Bladder microvascular endothelial cell (primary cell): ENCODE measurements at places on chromosomes 1 and 21. TPM values are rescaled to one million over a fixed set of nuclear protein-coding genes. Genes with fewer than 3 reads are reported as not detected.

PDIK1L gene
- 3.2 and 4.2 TPM in 2 replicates for total RNA-seq

PGBD5 gene
- total RNA-seq: 0.16 and 0.25 TPM in 2 replicates

TXNIP gene
- 84.7 and 158 TPM in 2 replicates for total RNA-seq

RXFP4 gene
- total RNA-seq: 0.06 and 0.16 TPM in 2 replicates

RGS7 gene
- total RNA-seq: 0.69 TPM in 1 of 2 replicates, not detected in the other

AMY1B gene
- total RNA-seq: not detected in 2 replicates

KHDRBS1 gene
- total RNA-seq: 50.5 and 93.7 TPM in 2 replicates

GCSAML gene
- under 0.01 TPM in 1 of 2 replicates, not detected in the other for total RNA-seq

HOOK1 gene
- 0.19 TPM in 1 of 2 replicates, not detected in the other for total RNA-seq

TLR5 gene
- total RNA-seq: 0.06 and 0.16 TPM in 2 replicates

LCE1C gene
- total RNA-seq: not detected in 2 replicates

TSPEAR gene
- total RNA-seq: 0.19 TPM in 1 of 2 replicates, not detected in the other

LSM10 gene
- total RNA-seq: 5.3 and 11.0 TPM in 2 replicates

SERTAD4 gene
- total RNA-seq: 1.8 and 2.6 TPM in 2 replicates

AMY2A gene
- total RNA-seq: not detected in 2 replicates

ELF3 gene
- under 0.01 and 0.13 TPM in 2 replicates for total RNA-seq

TRAF5 gene
- 7.9 and 25.0 TPM in 2 replicates for total RNA-seq

FAM131C gene
- total RNA-seq: under 0.01 TPM in 1 of 2 replicates, not detected in the other

HCRTR1 gene
- total RNA-seq: 0.65 and 5.2 TPM in 2 replicates

RYR2 gene
- total RNA-seq: under 0.01 and 0.06 TPM in 2 replicates

PRKAB2 gene
- 4.2 and 7.7 TPM in 2 replicates for total RNA-seq

ITLN1 gene
- not detected in 2 replicates for total RNA-seq

THAP3 gene
- 18.4 and 19.8 TPM in 2 replicates for total RNA-seq

FOXD2 gene
- under 0.01 and 0.06 TPM in 2 replicates for total RNA-seq

LCE2C gene
- total RNA-seq: not detected in 2 replicates

SLC1A7 gene
- not detected in 2 replicates for total RNA-seq

CTBS gene
- 2.3 and 7.8 TPM in 2 replicates for total RNA-seq

RLF gene
- 11.2 and 25.4 TPM in 2 replicates for total RNA-seq

CHIA gene
- not detected in 2 replicates for total RNA-seq

IKBKE gene
- total RNA-seq: 6.5 and 35.0 TPM in 2 replicates

HSD3B1 gene
- not detected in 2 replicates for total RNA-seq

CCDC185 gene
- not detected in 2 replicates for total RNA-seq

E2F2 gene
- total RNA-seq: 1.9 and 2.8 TPM in 2 replicates

FGR gene
- 0.06 and 0.49 TPM in 2 replicates for total RNA-seq

FOXJ3 gene
- 13.4 and 41.2 TPM in 2 replicates for total RNA-seq

INAVA gene
- 0.16 TPM in 1 of 2 replicates, not detected in the other for total RNA-seq

BSND gene
- total RNA-seq: not detected in 2 replicates

TMEM61 gene
- total RNA-seq: 0.06 TPM in 1 of 2 replicates, not detected in the other

S100A7 gene
- total RNA-seq: not detected in 2 replicates

STUM gene
- under 0.01 and 0.57 TPM in 2 replicates for total RNA-seq

NR1I3 gene
- not detected in 2 replicates for total RNA-seq

CASQ1 gene
- total RNA-seq: not detected in 2 replicates

TRIM62 gene
- total RNA-seq: 0.97 and 2.6 TPM in 2 replicates

TSPAN1 gene
- 0.49 TPM in 1 of 2 replicates, not detected in the other for total RNA-seq

CLDN17 gene
- not detected in 2 replicates for total RNA-seq

COL11A1 gene
- total RNA-seq: under 0.01 and 0.25 TPM in 2 replicates

GUK1 gene
- 531 and 686 TPM in 2 replicates for total RNA-seq

DCST1 gene
- total RNA-seq: not detected in 2 replicates

S100A16 gene
- total RNA-seq: 326 and 366 TPM in 2 replicates

OR2T29 gene
- not detected in 2 replicates for total RNA-seq

CEP350 gene
- total RNA-seq: 25.1 and 46.3 TPM in 2 replicates

RNF2 gene
- 14.4 and 51.5 TPM in 2 replicates for total RNA-seq

BEND5 gene
- total RNA-seq: 0.16 and 0.94 TPM in 2 replicates

FTCD gene
- 0.16 TPM in 1 of 2 replicates, not detected in the other for total RNA-seq

GNG4 gene
- 0.16 and 0.19 TPM in 2 replicates for total RNA-seq
